ENCODE measurements at places on chromosomes 7 and 10.

- DNase-seq = peak; percentile 59
Measured at GRCh38 chr10:112753961-112754411, 196.1 kb upstream of the TCF7L2 start.

DNA sequence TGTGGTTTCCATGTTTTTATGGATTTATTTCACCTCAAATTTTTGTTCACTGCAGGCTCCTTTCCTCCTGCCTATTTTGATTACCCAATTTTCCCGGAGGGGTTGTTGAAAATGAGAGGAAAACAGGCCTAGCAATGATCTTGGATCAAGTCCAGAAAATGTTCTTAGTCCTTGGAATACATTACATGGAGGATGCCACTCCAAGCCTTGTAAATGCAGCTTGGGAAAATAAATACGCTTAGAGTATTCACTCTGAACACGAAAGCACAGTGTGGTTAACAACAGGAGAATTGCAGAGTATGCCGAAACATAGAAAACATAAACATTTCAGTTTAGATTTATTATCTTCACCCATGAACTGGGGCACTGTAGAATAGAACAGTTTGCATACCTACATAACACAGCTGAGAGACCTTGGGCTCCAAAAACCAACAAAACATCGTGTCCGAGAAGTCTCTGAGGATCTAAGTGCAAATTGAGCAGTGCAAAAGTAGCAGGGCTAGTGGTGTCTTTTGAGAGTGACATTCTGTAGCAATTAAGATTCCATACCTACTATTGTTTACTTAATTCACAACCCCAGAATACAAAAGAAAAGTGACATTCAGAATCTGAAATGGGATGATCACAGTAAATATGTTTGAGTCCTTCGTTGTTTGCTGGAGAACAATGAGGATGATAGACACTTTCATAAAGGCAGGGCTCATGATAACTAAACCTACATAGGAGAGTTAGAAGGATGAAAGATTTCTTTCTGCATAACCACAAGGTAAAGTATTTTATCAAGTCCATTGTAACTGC lies 7.6 kb upstream of the CD36 start:
- peak; percentile 39 for DNase-seq

GRCh38 chr10:23448802-23449570 lies 10.1 kb downstream of the OTUD1 start:
- DNase-seq = peak; percentile 49

DNA sequence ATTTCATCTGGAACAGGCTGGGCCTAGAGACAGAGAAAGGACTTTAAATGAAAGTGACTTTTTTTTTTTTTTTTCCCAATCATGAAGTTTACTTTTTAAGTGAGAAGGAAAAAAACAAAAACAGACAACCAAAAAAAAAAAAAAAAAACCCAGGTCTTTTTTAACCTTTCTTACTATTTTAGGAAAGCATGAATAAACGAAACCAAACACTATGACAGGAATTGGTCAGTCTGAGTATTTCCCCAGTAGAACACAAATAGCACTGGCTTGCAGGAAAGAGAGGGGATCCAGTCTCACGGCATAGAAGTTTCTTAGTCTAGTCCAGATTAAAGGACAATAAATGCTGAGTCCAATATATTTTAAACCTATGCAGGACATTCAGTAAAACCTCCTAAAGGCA lies 180.5 kb upstream of the CCDC6 start:
- no peak for DNase-seq

DNA sequence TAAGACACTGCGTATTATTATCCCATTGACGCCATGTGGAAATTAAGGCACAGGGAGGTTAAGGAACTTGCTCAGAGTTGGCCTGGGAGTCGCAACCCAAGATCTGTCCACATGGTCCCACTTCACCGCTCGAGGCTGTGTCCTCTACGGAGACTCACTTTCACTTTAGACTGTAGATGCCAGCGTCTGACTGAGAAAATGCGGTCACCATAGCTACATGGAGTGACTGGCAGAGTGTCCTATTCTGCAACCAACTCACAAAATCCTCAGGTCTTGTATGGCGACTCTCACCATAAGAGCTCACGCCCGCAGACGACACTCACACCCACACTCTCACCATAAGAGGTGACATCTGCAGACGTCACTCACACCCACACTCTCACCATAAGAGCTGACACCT lies 257.9 kb downstream of the PTPRN2 start:
- no peak for DNase-seq

Measured in cardiac fibroblast (primary cell).